Ecto neural progenitor cell (in vitro differentiated cells): ENCODE measurements at places on chromosomes 7 and 10.

- no peak for DNase-seq
Observed at GRCh38 chr10:9885761-9886160, 1131.9 kb upstream of the CELF2 start.

DNA sequence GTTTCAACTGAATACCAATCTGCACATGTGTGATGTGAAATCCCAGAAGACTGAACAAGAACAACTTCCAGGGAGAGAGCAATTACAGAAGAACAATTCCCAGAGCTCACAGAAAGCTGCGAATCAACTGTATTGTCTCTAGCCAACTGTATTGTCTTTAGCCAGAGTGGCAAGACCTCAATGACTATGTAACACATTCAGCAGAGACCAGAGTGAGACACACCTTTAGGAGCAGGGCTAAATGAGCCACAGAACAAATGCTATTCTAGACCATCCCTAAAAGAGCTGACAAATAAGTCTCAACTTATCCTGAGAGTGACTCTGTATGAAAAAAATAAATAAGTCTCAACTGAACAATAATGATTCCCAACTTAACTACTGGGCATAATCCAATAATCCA is 72.0 kb downstream of the KMT2C start:
- no peak for DNase-seq

DNA sequence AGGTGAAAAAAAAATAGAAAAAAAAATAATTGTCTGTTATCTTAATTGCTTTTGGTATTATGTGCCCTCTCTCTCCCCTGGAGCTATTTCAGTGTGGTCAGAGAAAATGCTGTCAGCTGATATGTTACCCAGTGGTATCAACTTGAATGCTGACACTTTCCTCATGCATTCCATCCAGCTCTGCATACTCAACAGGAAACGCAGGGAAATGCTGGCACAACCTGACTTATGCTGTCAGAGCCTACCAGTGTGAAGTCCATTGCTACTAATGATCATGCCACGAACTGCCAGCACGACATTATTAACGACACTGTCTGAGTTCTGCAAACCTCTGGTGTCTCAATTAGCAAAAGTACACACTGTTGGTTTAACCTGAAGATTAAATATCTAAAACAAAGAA is 182.8 kb downstream of the ZWINT start:
- DNase-seq: no peak

DNA sequence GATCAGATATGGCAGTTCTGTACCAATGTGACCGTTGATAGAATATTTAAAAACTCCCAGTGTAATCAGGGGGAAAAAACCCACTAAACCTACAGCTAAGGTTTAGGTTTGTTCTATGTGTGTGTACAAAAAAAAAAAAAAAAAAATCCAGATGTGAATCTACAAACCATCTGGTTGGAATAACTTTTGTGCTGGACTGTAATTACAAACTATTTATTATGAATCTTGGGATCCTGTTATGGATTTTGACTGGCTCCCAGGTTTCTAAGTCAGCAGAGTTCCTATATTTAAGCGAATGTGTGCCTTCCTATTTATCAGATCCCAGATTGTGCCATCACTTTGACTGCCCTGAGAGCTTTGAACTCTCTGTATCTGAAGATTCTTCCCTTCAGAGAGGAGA is 29.1 kb downstream of the BMPER start:
- DNase-seq: no peak

DNA sequence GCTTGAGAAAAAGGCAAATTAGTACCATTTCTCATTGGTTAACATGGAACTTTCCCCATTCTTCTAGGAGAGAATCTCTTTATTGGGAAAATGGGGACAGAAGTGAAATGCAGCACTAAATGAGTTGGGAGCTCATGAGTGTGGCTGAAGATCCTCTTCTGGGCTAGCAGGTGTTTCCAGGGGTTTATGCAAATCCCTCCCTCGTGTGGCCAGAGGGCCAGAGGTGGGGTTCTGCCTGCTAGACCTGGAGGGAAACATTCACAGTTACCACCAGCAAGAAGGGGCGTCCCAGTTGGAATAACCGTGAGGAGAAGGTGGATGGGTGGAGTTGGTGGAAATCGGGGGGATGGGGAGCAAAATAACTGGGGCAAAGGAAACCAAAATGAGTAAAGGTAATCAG is 235.9 kb downstream of the KLF6 start:
- no peak for DNase-seq

- DNase-seq: no peak
Observed at GRCh38 chr10:114068054-114068707, 24.5 kb downstream of the ADRB1 start.

DNA sequence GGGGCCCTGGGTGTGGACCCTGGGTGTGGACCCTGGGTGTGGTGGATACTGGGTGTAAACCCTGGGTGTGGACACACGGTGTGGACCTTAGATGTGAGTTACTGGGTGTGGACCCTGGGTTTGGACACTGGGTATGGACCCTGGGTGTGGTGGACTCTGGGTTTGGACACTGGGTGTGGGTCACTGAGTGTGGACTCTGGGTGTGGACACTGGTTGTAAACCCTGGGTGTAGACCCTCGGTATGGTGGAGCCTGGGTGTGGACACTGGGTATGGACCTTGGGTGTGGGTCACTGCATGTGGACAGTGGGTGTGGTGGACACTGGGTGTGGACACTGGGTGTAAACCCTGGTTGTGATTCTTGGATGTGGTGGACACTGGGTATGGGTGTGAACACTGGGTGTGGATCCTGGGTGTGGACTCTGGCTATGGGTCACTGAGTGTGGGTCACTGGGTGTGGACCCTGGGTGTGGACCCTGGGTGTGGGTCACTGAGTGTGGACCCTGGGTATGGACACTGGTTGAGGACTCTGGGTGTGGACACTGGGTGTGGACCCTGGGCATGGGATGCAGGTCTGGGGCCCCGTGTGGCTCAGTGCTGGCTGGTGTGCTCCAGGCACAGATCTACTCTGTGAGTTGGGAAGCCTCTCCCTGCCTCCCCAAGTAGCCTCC is 356.2 kb downstream of the GLRX3 start:
- DNase-seq: no peak

- no peak for DNase-seq
Observed at GRCh38 chr10:2251631-2252030, 514.3 kb upstream of the ADARB2 start.

- no peak for DNase-seq
Observed at GRCh38 chr7:96949766-96950165, 55.6 kb upstream of the DLX6 start.

GRCh38 chr7:149477494-149478443 is 16.9 kb upstream of the ZNF777 start:
- DNase-seq: no peak
